ENCODE measurements at places on chromosomes 2 and 18.

- no peak for DNase-seq
Measured at GRCh38 chr2:192570788-192571187, 376.1 kb upstream of the TMEFF2 start.

DNA sequence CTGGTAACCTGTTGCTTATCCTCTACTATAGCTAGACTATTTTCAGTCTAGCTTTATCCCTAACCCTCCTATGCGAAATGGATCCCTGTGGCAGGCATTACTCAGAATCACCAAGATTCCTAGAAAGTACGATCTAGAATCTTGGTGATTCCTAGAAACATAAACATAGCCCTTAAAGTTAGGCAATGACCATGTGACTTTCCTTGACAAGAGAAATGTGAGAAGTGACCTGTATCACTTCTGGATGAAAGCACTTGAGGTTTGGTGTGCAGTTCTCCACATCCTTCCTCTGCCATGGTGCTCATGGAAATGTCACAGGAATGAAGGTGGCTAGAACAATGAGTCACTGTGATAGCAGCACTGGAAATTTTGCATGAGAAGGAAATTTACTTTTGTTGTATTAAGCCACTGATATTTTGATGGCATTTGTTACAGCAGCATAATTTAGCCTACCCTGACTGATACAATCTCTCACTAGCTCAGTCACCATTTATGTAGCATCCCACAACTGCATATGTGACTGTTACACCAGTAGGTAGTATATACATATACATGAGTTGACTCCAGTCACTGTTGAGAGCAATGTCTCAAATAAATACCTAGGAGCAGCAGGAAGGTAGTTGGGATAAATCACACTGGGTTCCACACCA lies 68.3 kb upstream of the MAPRE2 start:
- DNase-seq = no peak

- no peak for DNase-seq
Measured at GRCh38 chr18:10374636-10375293, 79.7 kb upstream of the APCDD1 start.

GRCh38 chr2:34123996-34124785 lies 525.1 kb upstream of the FAM98A start:
- no peak for DNase-seq

DNA sequence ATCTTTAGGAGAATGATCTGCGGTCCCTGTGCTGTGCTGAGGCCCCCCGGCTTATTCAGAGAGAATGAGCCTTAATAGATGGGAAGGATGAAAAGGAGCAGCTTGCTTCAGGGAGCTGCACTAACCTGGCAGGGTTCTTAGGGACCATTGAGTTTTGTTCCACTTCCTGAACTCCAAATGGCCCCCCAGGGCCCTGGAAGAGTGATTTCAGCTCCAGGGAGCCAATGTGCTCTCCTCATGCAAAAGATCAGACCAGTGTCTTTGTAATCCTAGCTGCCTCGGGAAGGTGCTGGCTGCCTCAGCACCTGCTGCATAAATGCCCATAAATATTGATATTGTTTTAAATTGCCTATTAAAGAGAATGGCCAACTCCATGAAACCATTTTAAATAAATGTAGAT lies 210.2 kb downstream of the NCK2 start:
- no peak for DNase-seq

- DNase-seq = no peak
Measured at GRCh38 chr2:174780191-174780840, 16.0 kb upstream of the CHRNA1 start.

DNA sequence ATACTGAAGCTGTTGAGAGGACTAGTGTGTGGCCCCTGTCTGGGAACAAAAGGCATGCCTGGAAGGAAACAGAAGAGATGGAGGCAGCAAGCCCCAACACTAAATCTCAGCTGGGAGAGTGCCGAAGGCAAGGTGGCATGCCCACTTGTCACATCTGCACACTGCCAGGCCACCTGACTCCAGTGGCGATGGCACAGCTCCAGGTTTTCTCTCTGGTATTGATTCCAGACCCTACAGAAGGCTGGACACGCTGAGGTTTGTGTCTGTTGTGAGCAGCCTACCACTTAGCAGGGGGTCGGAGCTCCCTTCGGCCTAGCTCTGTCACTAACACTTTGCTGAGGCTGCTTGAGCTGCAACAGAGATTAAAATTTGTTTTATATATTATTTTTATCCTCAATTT lies 307.3 kb downstream of the TDRD15 start:
- DNase-seq = no peak

GRCh38 chr2:128537646-128538045 lies 219.0 kb upstream of the HS6ST1 start:
- DNase-seq = no peak

All from 8988T (cell line).